ENCODE measurements at places on chromosomes 4 and X.

GRCh38 chr4:40915318-40916217, 165.8 kb downstream of the NSUN7 start:
- no peak for DNase-seq

DNA sequence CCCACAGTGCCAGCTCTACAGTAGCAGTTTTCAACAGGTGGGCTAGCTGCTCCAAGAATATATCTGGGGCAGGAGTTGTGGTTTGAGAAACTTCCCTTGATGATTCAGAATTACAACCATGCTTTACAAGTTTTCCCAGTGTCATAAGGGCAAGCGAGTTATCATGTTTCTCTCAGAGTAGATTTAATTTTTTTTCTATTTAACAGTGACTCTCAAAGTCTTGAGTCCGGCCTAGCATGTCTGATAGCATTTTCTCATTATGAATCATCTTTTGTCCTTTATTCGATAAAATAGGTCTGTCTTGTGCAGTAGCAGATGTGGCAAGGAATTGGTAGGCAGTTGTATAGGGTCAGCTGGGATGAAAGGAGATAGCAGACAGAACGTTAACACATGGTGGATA, 62.2 kb upstream of the SPANXD start:
- no peak for DNase-seq

GRCh38 chrX:38225093-38225492, 4.4 kb upstream of the SRPX start:
- DNase-seq, result no peak

- DNase-seq, result no peak
Observed at GRCh38 chr4:77538574-77539157, 67.0 kb upstream of the CXCL13 start.

DNA sequence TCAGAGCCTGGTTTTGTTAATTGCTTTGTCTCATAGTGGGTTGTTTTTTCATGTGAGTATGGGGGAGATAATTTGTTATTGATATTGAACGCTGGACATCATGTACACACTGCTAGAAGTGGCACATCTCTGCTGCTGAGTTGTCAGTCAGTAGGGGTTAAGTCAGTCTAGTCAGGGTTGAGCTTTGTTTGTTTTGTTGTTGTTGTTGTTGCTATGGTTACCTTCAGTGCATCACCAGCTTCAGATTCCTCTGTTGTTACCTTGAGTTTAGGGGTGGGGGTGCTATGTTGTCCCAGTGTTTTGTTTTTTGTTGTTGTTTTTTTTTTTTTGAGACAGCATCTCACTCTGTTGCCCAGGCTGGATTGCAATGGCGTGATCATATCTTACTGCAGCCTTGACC, 9.9 kb downstream of the YIPF6 start:
- DNase-seq, result no peak

DNA sequence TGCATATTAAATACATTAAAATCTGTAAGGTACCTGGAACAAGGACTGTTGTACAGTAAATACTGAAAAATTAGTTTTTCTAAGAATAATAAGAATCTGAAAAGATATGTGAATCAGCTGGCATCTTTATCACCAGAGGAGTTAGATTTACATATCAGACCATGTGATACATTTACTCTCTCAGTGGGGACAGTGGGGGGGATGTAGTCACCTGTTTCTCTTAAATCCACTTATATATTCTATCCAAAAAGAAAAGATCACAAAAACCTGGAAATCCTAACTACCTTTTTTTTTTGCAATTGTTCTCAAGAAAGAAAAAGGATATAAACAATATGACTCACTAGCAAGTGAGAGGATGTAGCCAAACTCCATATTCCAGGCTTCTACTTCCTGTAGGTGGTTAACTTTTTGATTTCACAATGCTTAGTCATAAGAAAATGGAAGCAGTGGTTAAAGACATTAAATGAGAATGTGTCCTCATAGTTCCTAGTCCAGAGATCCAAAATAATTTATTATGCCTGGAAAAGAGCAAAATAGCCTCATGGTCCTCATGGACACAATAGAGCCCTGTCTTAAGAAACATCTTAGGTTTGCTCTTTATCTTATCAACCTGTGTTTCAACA, 22.5 kb upstream of the MYOZ2 start:
- DNase-seq, result no peak

GRCh38 chr4:98608356-98608755, 50.1 kb downstream of the TSPAN5 start:
- no peak for DNase-seq

DNA sequence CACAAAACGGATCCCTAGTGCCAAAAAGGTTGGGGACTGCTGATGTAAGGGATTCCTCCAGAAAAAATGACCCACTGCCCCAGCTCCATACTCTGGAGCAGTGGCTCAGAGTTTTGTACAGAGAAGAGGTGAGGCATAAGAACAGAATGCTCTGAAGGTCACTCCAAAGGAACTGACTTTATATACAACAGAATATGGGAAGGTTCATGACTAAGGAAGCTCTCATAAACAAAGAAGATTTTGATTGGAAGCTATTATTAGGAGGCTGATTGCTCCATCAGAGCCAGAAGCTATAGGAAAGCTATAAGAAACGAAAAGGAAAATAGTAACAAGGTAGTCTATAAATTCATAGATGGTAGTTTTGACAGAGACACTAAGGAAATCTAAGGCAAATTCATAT, 203.1 kb downstream of the SLC7A11 start:
- DNase-seq, result no peak

- no peak for DNase-seq
Observed at GRCh38 chr4:104693601-104694201, 199.0 kb upstream of the CXXC4 start.

GRCh38 chr4:26201120-26201519, 119.7 kb upstream of the RBPJ start:
- DNase-seq, result no peak

GRCh38 chrX:42704454-42704853, 73.5 kb downstream of the PPP1R2C start:
- no peak for DNase-seq

DNA sequence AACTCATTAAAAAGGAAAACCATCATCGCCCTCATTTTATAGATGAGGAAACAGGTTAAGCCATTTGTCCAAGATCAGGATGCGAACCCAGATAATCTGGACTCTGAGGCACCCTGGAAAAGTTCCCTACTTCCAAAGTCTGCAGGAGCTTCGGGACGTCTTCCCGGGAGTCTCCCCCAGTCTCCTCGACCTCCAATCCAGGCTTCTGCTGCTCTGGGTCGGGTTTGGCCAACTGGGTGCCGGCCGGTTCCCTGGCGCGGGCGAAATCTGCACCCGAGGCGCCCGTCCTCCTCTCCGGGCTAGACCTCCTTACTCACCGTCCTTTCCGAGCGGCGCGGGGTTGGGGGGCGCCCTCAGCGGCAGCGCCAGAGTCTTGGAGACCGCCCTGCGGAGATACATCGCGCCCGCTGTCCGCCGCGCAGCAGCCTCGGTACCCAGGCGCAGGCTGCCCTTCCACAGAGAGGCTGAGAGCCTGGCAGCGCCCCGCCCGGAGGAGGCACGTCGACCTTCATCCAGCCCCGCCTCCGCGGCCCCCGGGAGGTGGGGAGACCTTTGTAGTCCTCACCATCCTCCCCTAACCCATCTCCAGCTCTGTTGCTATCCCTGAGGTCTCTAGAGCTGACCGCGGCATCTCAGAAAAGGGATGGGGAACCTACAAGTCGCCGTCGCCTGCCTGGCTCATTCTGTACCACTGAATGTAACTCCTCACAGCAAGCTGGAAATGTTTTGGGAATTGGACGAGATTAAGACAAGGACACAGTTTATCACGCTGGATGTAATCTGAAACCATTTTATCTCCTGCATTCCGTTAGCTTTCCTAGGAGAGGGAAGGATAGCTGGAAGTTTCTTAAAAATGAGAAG, at the start of gene MGARP:
Gene MGARP, minus strand, starts transcription at position 466 of the 861 bp plus-strand sequence. Its CDS starts 67 bp downstream, at position 399.
- DNase-seq, result no peak

GRCh38 chrX:148713981-148714380, 213.6 kb downstream of the AFF2 start:
- no peak for DNase-seq

DNA sequence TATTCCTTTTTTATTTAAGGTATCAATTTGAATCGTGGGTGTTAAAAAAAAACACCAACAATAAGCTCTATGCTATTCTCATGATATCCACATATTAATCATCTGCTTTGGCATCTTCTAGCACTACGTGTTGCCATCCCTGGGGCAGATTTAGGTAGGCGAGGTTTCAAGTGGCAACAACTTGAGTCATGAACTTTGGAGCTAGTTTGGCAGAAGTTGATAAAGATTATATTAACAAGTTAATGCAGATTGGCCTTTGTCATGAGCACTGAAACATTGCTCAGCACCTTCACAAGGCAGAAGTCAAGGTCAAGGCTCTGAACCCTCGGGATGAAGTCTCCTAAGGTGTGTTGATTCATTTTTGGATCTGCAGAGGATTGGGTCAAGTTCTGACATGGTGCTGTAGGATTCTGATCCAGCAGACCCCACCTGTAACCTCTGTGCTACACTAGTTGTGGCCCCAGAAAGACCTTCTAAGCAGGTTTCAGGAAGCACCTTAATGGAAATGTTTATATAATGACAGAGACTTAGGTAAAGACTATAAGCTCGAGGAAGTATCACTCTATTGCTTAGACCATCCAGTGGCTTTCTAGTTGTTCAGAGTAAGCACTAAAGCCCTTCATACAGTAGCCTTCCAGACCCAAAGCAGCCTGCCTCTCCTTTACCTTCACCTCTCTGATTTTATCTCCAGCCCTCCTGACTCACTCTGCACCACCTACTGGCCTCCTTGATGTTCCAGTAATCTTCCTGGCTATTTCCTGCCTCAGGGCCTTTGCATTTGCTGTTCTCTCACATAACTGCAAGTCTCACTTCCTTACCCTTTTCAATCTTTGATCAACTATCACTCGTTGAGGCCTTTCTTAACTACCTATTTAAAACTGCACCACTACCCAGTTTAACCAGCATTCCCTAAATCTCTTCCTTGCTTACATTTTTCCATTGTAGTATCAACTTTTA, 117.0 kb upstream of the SLC4A4 start:
- no peak for DNase-seq

GRCh38 chr4:160372390-160372789, 1269.5 kb downstream of the RAPGEF2 start:
- DNase-seq, result no peak

- no peak for DNase-seq
Observed at GRCh38 chr4:15945516-15945915, 7.0 kb upstream of the FGFBP1 start.

DNA sequence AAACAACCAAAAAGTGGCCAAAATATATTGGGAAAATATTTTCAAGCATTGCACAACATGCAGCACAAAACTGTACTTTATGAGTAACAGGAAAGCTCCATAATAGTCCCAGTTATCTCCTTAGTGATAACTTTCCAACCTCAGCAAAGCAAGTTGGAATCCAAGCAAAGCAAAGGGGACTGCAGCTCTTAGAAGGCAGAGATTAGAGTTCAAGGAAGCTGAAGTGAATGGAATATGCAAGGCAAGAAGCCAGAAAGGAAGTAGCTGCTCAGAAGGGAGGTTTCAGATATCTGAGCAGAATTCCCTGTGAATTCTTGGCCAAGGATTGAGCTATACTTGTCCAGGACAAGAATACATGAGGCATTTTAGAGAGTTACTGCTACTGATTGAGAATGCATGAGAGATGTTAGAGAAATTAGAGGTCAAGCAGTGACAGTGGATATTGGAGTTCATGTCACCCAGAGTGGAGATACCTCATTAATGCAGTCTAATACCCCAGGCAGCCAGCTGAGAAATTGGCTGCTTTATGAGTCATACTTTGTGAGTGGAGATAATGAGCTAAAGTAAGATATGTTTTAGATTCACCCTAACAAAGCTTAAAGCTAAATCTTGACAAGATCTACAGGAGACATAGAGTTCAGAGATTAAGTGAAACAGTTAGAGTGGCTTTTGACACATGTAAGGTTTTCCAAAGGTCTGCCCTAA, 102.8 kb downstream of the INPP4B start:
- DNase-seq, result no peak

GRCh38 chr4:52659722-52660261, 691 bp upstream of the USP46 start:
- no peak for DNase-seq

DNA sequence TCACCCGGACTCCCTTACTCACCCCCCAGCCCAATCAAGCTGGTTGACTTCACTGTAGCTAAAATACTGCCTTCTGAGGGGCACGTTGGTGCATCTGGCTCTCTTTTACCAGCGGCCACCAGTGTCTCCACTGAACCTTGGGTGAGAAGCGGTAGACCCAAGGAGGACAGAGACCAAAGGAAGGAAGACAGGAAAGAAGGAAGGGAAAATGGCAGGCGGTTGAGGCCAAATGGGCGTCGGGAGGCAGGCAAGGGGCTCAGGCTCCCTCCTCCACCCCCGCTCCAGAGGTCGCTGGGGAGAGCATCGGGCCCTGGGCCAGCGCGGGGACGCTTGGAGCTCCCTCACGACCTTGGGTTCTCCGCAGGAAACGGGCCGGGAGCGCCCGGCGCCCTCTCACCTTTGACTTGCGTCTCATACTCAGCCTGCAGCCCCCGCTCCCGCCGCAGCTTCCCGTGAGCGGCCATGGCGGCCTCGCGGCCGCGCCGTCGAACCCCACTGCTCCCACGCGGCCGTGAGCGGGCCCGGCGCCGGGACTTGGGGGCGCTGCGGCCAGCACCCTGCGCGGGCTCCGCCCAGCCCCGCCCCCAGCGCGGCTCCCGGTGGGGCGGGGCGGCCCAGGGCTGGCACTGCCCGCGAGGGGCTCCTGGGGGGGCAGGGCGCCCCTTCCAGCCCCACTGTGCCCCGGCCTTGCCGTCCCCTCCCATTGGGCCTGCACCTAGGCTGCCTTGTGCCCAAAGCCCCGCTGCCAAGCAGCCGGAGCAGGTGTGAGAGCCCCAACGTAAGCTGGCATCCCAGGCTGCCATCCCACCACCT, at the start of gene ARHGAP4:
Gene ARHGAP4, minus strand, starts transcription at position 526 of the 813 bp plus-strand sequence. Its CDS starts 62 bp downstream, at position 464.
- DNase-seq, result no peak

- no peak for DNase-seq
Observed at GRCh38 chr4:188903986-188904385, 764.7 kb downstream of the TRIML1 start.

GRCh38 chr4:147325571-147325981, 155.3 kb upstream of the EDNRA start:
- no peak for DNase-seq

- DNase-seq, result no peak
Observed at GRCh38 chrX:5290635-5291034, 938.0 kb downstream of the NLGN4X start.

GRCh38 chr4:60992037-60992436, 208.1 kb upstream of the ADGRL3 start:
- DNase-seq, result no peak

DNA sequence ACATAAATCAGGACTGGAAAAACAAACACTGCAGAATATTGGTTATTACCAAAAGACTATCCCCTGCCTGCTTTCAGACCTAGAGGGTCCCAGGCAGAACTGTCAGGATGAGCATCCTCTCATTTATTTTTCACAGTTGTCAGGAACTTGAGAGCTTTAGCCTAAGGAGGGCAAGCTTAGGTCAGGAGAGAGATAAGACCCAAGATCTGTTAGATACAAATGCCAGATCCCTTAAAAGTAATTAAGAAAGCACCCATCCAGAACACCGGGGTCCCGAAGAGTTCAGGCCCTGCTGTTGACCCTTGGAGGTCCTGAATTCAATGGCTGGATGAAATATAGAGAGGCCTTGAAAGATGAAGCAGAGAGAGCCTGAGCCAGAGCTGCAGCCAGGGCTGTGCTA, 5.9 kb upstream of the MAGEB3 start:
- DNase-seq, result no peak
